ENCODE measurements at places on chromosomes 11 and 22.

- no peak for DNase-seq
These were observed 10.3 kb downstream of the APOL4 start for GRCh38 chr22:36191106-36191836.

GRCh38 chr11:93063086-93063485 lies 93.6 kb downstream of the MTNR1B start:
- no peak for DNase-seq

DNA sequence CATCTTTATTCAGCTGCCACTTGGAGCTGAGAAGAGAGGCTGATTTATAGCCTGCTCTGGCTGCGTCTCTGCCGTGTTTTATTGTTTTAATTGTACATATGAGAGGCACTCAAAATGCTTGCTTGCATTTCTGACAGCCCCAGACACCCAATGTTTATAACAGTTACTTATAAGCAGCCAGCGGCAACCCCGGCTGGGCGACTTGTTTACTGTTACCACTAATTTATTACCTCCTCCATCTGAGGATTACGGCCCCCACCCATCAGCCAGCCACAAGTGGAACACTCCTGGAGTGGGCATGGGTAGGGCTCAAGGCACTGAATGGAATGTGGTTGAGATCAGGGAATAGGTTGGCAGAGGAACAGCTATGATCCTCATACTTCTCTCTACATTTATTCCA lies 61.2 kb downstream of the CLPB start:
- DNase-seq: no peak

DNA sequence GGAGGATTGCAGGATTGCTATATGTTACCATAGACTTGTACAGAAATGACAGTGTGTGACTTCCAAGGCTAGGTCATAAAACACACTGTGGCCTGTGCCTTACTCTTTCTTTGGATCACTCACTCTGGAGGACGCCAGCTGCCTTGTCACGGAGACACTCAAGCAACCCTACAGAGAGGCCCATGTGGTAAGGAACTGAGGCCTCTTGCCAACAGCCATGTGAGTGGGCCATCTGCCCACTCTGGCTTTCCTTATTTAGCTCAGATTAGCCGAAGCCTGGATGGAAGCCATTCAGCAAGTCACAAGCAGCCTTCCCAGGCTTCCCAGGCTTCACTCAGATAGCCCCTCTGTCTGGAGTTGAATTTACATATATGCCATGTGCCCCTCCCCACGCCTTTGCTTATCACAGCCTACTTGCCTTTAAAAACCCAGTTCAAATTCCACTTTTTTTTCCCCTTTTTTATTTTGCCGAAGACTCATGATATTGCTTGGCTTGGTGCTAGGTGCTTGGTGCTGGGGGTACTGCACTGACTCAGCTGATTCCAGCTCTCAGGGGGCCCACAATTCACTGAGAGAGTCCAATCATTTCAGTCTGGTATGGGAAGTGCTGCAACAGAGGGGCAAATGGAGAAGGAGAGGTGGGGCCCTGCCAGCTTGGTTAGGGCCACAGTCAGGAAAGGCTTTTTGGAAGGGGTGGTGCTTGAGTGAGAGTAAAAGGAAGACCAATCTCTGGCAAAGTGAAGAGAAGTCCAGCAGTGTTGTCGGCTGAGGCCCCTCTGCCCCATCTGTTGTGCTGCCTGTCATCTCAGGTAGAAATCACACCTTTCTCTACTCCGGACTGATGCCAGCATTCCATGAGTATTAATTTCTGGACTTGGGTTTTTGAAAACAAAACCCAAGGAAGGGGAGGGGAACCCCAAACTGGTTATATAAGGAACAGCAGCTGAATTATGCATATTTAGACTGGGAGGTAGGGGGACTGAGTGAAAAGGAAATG lies 14.5 kb upstream of the P4HA3 start:
- peak; percentile 92 for DNase-seq
